ENCODE measurements at places on chromosomes 6 and 20.

- DNase-seq = no peak
Observed at GRCh38 chr20:60332523-60332922, 374.3 kb downstream of the CDH26 start.

DNA sequence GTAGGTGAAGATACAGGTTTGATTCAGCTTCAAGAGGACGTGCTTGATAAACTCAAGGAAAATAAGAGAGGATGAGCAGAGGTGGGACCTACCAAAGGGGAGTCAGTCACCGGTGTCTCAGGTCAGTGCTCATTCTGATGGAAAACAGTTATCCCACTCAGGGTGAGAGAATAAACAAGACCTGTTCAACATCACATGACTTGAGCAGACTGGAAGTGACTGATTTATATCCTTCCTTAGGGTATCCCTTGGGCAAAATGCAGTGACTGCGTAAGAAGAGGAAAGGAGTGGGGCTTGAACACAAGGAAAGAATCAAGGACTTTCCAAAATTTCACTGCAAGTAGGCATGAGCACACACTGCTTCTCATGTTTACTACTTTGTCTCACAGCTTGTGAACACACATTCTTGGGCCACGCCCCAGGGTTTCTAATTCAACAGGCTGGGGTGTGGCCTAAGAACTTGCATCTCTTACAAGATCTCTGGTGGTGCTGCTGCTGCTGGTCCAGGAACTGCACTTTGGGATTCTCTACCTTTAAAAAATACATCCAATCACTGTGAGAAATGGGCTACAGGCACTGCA, 11.6 kb downstream of the CST3 start:
- DNase-seq = no peak

DNA sequence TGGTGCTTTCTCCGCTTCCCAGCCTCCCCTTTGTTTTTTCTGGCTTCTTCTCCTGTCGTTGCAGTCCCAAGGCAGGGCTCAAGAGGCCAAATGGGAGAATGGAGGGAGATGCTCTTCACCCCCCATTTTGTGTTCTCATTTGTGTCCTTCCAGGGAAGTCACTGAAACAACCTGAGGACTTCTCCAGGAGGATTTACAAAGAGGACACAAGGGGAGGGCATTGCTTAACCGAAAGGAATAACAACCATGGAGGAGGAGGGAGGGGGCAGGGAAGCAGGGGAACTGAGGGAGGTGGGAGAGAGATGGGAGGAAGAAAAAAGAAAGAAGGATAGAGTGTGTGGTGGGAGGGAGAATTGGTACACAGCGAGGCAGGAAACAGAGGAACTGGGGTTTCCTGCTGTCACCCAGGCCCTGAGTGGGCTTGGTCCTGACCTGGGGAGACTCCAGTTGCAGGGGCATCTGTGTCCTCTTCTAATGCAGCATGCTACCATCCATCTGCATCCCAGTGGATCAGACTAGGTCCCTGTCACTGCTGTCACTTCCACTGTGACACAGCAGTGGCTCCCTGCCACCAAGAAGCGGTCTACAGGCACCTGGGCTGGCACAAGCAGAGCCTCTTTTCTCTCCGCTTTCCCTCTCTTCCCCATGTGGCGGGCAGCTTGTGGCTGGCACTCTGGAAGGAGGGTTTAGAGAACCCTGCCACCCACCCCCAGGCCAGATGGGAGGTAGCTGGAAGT, 17.1 kb upstream of the MLN start:
- DNase-seq = no peak

- DNase-seq = no peak
Observed at GRCh38 chr6:151131324-151132007, 108.3 kb upstream of the AKAP12 start.

DNA sequence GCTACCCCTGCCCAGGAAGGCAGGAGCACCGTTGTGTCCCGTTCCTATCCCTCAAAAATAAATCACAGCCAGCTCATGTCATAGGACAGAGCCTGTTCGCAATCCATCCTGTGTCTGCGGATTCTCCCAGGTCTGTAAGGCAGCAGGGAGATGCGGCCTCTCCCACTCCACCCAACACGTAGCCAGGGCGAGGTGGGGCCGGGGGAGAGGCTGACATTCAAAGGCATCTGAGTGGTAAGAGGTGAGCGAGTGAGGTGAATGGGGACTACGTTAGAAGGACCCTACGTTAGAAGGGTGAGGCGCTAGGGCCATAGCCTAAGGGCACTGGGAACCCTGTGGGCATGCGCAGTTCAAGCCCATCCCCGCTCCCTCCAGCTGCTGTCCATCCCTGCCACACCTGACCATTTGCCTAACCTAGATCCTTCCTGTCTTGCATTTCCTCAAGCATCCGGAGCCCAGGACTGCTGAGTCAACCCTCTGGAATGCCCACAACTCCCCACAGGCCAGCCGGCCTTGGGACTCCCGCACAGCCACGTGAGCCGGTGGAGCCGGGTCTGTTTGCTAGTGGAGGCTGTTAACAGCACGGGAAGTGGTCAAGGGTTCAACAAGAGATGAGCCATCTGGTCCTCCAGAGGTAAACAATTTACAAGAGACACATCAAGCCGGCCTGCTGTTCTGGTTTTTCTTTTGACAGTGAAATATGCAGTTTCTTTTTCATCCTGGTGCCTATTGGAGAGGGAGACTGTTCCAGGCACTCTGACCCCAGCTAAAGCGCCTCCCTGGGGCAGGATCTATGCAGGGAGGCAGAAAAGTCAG, 45.9 kb downstream of the RIPOR3 start:
- DNase-seq = peak; percentile 60

DNA sequence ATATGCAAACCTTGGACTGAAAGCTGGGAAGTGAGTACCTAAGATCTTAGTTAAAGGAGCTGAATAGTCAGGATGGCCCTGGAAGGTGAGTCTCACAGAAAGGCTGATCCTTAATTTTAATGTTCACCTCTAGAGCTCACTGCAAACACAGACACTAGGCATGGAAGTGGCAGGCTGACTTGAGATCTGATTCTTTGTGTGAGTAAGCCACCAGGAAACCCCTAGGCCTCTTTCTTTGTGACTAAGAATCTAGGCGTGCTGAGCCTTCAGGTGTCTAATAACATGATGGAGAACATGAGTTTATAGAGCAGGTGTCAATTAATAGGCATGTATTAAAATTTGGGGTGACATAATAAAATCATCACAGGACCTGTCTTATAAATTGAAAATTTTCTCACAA, 642.2 kb downstream of the EYS start:
- DNase-seq = no peak

GRCh38 chr6:107314531-107314939, 144.8 kb downstream of the PDSS2 start:
- no peak for DNase-seq

DNA sequence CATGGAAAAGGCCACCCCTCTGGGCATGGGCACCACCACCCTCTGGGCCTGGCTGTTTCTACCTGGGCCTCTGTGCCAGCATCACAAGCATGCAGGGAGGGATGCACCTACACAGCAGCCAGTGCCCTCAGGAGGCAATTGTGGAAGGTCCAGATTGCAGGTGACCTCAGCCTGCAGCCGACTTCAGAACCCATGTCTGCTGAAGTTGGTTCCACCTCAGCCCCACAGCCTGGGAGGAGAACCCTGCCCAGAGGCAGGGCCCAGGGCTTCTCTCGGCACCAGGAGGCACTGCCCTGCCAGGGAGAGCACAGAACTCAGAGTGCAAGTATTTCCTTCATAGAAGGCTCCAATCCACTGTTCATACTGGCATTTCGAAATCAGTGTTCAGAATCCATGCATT, 149.8 kb downstream of the TTLL2 start:
- DNase-seq = no peak

- no peak for DNase-seq
Observed at GRCh38 chr6:23518294-23518693, 607.7 kb upstream of the NRSN1 start.

- no peak for DNase-seq
Observed at GRCh38 chr6:2030682-2031244, 214.6 kb downstream of the GMDS start.

DNA sequence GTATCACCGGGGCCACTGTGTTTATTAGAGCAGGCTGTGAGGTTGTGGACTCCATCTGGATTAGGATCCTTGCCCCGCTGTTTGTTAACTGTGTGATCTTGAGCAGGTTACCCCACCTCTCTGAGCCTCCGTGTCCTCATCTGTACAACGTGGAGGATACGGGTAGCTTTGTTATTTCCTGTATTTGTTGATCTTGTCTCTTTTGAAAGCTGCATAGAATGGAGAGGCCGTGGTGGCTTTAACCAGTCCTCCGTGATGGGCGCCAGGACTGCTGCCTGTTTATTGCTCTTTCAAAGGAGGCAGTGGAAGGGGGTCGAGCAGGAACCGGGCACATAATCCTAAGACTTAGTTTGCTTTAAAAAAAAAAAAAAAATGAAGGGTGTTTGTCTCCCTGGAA, 22.9 kb downstream of the BCAS4 start:
- no peak for DNase-seq

DNA sequence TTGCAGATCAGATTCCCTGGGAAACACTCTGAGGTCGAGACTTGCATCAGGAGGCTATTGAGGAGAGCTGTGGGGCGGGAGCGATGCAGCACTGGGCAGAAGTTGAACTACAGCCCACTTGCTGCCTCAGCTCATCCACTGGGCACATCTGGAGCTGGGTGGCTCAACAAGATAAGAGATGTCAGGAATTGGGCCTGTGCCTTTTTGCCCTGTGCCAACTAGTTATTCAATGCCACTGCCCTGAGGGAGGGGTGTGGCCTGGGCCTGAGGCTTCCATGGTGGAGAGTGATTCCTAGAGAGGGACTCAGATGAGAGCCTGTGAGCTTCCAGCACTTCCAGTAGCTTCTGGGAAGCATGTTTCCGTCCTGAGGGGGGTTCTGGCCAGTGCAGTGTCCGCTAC, 32.7 kb downstream of the BRPF3 start:
- no peak for DNase-seq

DNA sequence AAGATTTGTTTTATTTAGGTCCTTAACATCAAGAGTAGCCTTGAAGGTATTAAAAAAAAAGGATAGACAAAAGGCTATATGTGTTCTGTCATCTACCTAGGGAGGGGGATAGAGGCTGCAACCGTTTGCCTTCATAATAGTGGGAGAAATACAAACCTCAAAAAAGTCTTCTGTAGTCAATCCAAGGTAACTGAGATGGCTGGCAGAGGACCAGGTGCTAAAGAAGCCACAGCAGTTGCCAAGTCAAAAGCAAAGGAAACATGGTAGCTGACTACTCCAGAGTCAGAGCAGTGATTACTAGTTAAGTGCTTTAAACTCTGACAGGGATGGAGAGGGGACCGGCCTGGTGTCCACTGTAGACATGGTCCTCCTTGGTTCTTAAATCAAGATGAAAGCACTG, 249.4 kb downstream of the PTPRK start:
- DNase-seq = no peak

DNA sequence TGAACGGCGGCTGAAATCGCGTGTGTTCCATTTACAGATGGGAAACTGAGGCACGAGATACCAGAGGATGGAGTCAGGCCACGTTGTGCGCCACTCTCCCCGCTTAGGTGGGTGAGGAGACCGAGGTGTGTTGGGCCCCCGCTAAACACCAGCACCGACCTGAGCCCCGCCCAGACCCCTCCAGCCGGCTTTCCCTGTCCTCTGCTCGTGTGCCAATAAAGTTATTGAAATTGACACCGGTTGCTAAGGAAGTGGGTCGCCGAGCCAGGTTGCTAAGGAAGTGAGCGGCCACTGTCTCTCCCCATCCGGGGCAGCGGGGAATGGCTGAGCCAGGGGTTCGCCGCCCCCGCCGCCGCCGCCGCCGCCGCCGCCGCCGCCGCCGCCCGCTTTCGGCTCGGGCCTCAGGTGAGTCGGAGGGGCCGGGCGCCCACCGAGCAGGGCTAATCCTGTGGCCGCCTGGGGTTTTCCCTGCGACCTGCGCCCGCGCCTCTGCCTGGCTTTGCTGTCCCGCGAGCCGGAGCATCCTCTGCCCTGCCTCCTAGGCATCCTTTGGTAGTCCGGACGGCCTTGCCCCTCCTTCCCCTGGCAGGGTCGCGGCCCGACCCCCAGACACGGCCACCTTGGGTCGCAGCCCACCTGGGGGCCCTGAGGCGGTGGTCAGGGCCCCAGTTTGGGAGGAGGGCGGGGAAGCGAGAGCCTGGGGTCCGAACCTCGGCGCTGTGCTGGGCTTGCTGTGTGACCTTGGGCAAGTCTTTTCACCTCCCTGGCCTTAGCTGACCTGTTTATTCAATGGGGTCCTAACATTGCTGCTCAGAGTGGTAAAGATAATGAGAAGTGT, at the start of gene KIF3B:
KIF3B (plus strand) TSS at position 291 of the 838 bp plus-strand sequence. CDS start 32,127 bp downstream, outside the sequence.
- DNase-seq = peak; percentile 92

DNA sequence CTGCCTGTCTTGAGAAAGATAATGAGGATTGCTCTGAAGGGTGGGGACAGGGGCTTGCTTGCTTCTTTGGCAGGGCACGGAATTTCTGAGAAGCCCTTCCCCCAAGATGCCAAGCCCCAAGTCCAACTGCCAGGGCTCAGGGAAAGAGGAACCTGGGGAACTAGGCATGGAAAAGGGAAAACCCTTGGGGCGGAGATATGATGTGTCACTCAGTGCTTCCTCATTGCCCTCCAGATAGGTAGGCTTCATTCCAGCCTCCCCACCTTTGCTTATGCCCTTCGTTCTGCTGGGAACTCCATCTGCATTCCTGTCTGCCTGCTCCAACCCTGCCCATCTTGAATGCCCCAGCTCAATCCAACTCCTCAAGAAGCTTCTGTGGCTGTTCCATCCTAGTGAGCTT, 61.2 kb downstream of the VEGFA start:
- no peak for DNase-seq

GRCh38 chr20:63336232-63336752, 24.9 kb downstream of the CHRNA4 start:
- DNase-seq = no peak

GRCh38 chr6:71080133-71080532, 123.3 kb upstream of the B3GAT2 start:
- no peak for DNase-seq

- DNase-seq = no peak
Observed at GRCh38 chr6:34360556-34360955, 31.9 kb downstream of the NUDT3 start.

DNA sequence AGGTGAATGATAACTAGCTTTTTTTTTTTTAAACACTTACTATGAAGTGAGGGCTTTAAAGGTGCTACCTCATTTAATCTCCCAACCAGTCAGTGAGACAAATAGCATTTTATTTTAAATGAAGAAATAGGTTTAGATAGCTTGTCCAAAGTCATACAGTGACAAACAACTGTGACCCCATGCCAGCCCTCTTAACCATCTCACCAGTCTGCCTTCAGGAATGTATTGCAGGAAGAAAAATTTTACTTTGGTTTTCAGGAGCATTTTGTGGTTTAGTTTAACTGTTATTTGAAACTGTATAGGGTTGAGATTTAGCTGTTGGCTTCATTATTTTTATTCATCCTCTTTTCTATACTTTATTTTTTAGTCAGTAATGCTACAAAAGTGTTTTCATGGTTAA, 18.6 kb downstream of the DSE start:
- DNase-seq = no peak

GRCh38 chr20:23608251-23608846, 2.6 kb upstream of the CST9 start:
- DNase-seq = no peak

- DNase-seq = no peak
Observed at GRCh38 chr6:18792866-18793265, 405.7 kb downstream of the RNF144B start.

- no peak for DNase-seq
Observed at GRCh38 chr20:3621111-3621510, 42.1 kb downstream of the GFRA4 start.

GRCh38 chr20:2603816-2604505, 48.5 kb upstream of the NOP56 start:
- DNase-seq = no peak
